ENCODE measurements at places on chromosomes 1 and 21.

DNA sequence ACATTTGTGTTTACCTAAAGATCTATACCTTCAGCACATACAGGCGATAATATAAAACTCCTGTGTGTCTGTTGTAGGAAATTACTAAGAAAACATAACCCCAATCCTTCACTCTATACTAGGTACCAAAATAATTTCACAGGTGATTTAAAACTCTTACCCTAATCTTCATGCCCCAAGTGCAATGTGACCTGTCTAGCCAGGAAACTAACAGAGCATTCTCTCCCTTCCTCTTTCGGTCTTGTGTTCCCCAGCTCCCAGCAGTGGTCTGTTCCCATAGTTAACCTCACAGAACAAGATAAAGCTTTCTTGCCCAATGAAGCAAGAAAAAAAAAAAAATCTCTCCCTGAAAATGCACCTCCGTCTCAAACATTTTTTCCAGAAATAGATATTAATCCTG is 493.5 kb downstream of the DPYD start:
- H3K27ac ChIP-seq = no peak overlapping the region
- DNase-seq = no peak

- DNase-seq = no peak
- H3K36me3 ChIP-seq = no peaks in the 10 kb centered on the region
- peaks cover 6% of the 10 kb centered on the region for H3K4me1 ChIP-seq
- no peak overlapping the region for H3K4me3 ChIP-seq
Measured at GRCh38 chr1:230084408-230085177, 17.6 kb downstream of the GALNT2 start.

GRCh38 chr1:231481289-231481688 is 47.2 kb upstream of the TSNAX start:
- peaks cover 2% of the 10 kb centered on the region for H3K4me1 ChIP-seq
- no peak overlapping the region for H3K4me3 ChIP-seq
- no peak for DNase-seq
- H3K36me3 ChIP-seq = no peaks in the 10 kb centered on the region
- no peaks in the 10 kb centered on the region for H3K27me3 ChIP-seq
- no peak overlapping the region for H3K27ac ChIP-seq

DNA sequence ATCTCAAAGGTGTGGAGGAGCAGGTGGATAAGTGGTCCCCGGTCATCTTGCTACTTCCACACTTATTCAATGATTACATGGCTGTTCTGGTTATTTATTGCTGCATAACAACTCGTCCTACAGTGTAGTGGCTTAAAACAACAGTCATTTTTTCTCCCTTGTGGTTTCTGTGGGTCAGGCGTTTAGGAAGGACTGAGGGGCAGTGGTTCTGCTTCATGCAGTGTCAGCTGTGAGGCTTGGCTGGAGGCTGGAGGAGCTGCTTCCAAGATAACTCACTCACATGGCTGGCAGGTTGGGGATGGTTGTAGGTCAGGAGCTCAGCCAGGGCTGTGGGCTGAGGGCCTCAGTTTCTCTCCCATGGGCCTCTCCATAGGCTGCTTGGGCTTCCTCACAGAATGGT is 5.9 kb upstream of the SLC6A17 start:
- no peaks in the 10 kb centered on the region for H3K36me3 ChIP-seq
- no peak overlapping the region for H3K27ac ChIP-seq
- H3K27me3 ChIP-seq = peaks cover 37% of the 10 kb centered on the region
- H3K4me3 ChIP-seq = no peak overlapping the region

- no peak for DNase-seq
- no peaks in the 10 kb centered on the region for H3K27me3 ChIP-seq
- H3K27ac ChIP-seq = no peak overlapping the region
- no peaks in the 10 kb centered on the region for H3K4me1 ChIP-seq
Measured at GRCh38 chr1:183845681-183846080, 40.8 kb downstream of the RGL1 start.

- no peaks in the 10 kb centered on the region for H3K27me3 ChIP-seq
- H3K27ac ChIP-seq = no peak overlapping the region
- no peaks in the 10 kb centered on the region for H3K4me1 ChIP-seq
- H3K4me3 ChIP-seq = no peak overlapping the region
- DNase-seq = no peak
- no peaks in the 10 kb centered on the region for H3K36me3 ChIP-seq
Measured at GRCh38 chr1:172719694-172720138, 60.8 kb downstream of the FASLG start.

DNA sequence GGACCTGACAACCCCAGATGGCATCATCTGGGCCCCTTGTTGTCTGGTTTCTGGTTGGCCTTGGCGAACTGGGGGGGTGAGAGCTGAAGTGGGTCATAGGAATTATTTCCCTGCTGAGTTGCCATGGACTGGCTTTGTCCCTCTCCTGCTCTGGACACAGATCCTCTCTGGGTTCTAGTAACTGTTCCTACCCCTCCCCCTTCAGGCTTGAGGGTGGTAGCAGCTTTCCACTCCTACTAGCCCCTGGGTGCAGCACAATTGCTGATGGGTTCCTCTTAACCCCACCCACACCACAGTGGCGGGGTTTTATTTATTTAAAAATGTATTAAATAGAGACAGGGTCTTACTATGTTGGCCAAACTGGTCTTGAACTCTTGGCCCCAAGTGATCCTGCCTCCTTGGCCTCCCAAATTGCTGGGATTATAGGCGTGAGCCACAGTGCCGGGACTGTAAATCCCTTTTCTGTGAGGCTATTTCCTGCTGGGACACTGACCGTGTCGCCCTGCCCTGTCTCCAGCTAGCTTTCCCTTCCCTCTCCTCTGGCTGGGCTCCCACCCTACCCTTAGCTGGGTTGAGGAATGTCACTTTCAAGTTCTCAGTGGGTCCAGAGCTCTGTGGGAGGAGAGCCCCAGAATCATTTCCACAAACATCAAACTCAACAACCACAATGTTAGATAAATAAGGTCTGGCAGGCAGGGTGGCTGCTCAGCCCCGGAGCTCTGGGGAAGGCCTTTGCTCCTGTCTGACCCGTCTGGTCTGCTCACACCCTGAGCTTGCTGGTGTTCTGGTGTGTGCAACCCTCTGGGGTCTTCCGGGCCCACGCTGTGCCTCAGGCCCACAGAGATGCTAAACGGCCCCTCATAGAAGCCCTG is 112.7 kb upstream of the WNT4 start:
- no peak overlapping the region for H3K27ac ChIP-seq
- H3K36me3 ChIP-seq = no peaks in the 10 kb centered on the region
- no peak for DNase-seq
- H3K4me3 ChIP-seq = no peak overlapping the region
- peaks cover 9% of the 10 kb centered on the region for H3K27me3 ChIP-seq

GRCh38 chr1:5913876-5914275 is 78.3 kb downstream of the NPHP4 start:
- H3K4me1 ChIP-seq = no peaks in the 10 kb centered on the region
- H3K4me3 ChIP-seq = no peak overlapping the region
- H3K27me3 ChIP-seq = no peaks in the 10 kb centered on the region
- no peak overlapping the region for H3K27ac ChIP-seq

GRCh38 chr1:225422031-225422605 is 5.7 kb downstream of the LBR start:
- H3K36me3 ChIP-seq = peaks cover 14% of the 10 kb centered on the region
- H3K4me3 ChIP-seq = no peak overlapping the region
- DNase-seq = no peak
- no peaks in the 10 kb centered on the region for H3K27me3 ChIP-seq

- no peak overlapping the region for H3K4me3 ChIP-seq
- 0 out of 2 replicates have a peak, but pooled peaks cover 2% of the 10 kb centered on the region for H3K4me1 ChIP-seq
- H3K36me3 ChIP-seq = no peaks in the 10 kb centered on the region
- no peaks in the 10 kb centered on the region for H3K27me3 ChIP-seq
- DNase-seq = no peak
Measured at GRCh38 chr21:17370263-17370662, 142.6 kb upstream of the CXADR start.

- H3K27me3 ChIP-seq = no peaks in the 10 kb centered on the region
- no peak overlapping the region for H3K4me3 ChIP-seq
- H3K36me3 ChIP-seq = no peaks in the 10 kb centered on the region
- no peak overlapping the region for H3K27ac ChIP-seq
- DNase-seq = no peak
- no peaks in the 10 kb centered on the region for H3K4me1 ChIP-seq
Measured at GRCh38 chr1:160682983-160683865, 28.4 kb downstream of the CD48 start.

DNA sequence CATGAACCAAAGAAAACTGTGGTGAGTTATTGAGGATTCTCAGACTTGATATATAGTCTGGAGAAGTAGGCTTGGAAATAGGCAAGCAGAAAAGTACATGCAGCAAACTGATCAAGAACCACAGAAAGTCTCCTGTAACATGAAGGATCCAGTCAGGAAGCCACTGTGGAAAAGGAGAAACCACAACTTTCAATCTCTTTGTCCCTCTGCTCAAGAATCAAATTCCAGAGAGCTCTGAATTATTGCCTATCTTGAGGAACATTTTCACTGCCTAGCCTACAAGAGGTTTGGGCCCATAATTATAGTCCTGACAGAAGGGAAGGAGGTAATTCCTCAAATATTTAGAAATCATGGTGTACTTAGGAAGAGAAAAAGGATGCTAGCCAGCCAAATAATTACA is 43.0 kb upstream of the ADAMTS1 start:
- no peak overlapping the region for H3K27ac ChIP-seq
- no peaks in the 10 kb centered on the region for H3K4me1 ChIP-seq
- H3K27me3 ChIP-seq = no peaks in the 10 kb centered on the region
- no peak for DNase-seq
- no peaks in the 10 kb centered on the region for H3K36me3 ChIP-seq

DNA sequence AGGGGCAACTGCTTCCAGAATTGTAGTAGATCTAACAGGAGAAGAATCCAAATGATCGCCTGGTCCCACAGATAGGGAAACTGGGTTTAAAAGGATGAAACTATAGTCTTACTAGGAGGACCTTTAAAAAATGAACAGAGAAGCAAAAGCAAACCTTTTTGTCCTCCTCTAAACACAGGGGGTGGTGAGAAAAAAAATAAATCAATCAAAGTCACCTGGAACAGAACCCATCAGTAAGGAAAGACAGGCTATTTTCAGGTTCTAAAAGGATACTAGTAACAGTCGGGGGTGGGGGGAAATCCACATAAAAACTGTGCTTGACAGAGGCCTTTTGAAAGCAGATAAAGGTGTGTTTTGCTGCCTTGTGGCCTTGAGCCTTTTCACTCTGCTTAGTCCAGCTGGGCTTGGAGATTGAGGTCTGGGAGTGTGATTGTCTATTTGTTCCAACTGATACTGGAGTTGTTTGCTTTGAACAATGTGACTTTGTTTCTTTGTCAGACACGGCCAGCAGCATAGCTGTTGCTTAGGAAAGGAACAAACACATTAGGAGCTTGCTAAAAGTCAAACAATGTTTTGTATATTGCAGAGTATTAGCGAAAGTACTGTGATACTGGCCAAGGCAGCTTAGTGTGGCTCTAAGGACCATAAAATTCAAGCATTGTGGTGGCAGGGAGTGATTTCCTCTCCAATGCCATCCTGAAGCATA is 141.1 kb upstream of the IRF2BP2 start:
- no peaks in the 10 kb centered on the region for H3K4me1 ChIP-seq
- no peaks in the 10 kb centered on the region for H3K27me3 ChIP-seq
- no peak overlapping the region for H3K4me3 ChIP-seq
- H3K27ac ChIP-seq = no peak overlapping the region
- no peak for DNase-seq
- no peaks in the 10 kb centered on the region for H3K36me3 ChIP-seq

DNA sequence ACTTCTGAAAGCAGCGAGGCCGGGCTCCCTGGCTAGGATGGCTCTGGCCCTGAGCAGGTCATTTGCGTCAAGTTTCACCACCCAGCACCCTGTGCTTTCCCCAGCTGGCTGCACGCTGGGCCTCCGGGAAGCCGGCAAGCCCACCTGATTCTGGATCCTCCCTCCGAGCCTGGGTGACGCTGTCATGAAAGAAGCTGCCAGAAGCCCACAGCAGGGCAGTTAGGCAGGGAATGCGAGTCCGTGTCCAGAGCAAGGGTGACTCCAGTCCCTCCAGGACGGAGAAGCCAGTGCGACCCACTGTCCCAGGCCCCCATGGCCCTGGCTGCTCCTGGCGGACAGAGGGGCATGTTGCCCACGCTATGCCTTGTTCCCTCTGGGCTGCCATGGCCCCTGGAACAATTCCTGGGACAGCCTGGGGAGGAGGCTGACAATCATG is 44.4 kb upstream of the PCBP3 start:
- no peak overlapping the region for H3K27ac ChIP-seq
- no peaks in the 10 kb centered on the region for H3K27me3 ChIP-seq

- no peaks in the 10 kb centered on the region for H3K27me3 ChIP-seq
- no peak for DNase-seq
- no peak overlapping the region for H3K4me3 ChIP-seq
- no peaks in the 10 kb centered on the region for H3K36me3 ChIP-seq
- H3K27ac ChIP-seq = no peak overlapping the region
- no peaks in the 10 kb centered on the region for H3K4me1 ChIP-seq
Measured at GRCh38 chr1:242854466-242854865, 330.0 kb upstream of the PLD5 start.

DNA sequence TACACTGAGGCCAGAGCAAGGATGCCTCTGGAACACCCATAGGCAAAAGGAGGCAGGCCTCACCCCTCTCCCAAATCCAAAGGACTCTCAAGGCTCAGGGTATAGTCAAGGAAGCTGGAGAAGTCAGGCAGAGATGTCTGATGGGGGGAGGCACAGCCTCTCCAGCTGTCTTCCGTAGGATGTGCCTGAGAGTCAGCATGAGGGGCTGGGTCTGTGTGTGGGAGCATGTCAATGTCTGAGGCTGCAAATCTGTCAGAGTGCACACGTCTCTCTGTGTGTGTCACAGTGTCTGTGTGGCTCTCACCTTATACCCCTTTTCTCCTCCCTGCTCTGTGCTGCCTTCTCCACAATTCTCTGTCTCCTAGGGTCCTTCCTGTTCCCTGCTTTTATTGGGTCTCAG is 4.0 kb downstream of the HPCAL4 start:
- no peak for DNase-seq
- H3K36me3 ChIP-seq = no peaks in the 10 kb centered on the region
- H3K27ac ChIP-seq = no peak overlapping the region
- H3K4me3 ChIP-seq = no peak overlapping the region

DNA sequence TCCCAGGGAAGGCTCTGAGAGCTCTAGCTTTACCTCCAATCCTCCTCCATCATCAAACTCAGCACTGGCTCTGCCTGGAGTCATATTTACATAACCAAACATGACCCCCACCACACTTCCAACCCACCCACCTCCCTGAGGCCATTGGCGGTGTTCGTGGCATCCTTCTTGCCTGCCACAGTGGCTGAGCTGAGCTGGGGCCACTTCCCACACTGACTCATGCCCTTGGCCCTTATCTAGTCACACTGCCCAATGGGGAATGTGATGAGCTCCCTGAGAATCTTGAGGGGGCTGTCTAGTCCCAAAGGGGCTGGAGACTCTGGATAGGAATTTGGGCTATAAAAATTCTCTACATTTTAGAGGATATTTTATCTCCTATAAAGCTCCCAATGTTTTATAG is 230.9 kb upstream of the IRF2BP2 start:
- H3K27me3 ChIP-seq = no peaks in the 10 kb centered on the region
- H3K4me3 ChIP-seq = no peak overlapping the region
- H3K4me1 ChIP-seq = no peaks in the 10 kb centered on the region
- no peak for DNase-seq
